ENCODE measurements at places on chromosomes 16 and 17.

GRCh38 chr17:10429421-10430045 lies 7.8 kb upstream of the MYH8 start:
- DNase-seq = no peak

GRCh38 chr16:58506241-58507194 lies 6.6 kb downstream of the NDRG4 start:
- DNase-seq = no peak

DNA sequence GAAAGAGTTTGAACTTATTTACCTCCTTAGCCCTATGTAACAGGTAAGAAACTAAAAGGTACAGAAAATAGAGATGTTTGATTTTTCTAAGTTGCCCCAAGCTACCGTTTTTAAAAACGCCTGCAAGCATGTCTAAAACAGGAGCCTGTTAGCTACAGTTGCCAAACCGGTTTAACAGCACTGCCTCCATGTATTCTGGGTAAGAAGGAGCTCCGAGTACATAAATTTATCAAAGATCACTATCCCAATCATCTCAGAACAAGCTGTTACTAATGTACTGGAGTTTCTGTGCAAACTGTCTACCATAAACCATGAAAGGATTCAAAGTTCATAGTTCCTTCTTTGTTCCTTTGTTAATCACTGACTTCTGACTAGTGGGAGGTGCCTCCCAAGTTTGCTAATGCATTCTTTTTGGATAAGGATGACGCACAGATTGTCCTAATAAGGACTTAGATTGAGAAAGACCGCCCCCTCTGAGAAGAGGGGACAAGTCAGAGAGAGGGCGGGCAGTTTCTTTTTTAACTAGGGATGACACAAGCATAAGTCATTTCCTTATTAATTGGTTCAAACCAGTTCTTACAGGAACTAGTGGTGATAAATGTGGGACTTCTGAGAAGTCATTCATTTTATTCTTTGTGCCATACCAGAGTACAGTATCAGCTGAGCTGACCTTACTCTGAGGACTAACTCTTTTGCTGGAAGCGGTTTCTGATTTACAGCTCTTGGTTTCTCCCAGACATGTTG lies 55.3 kb downstream of the TUBD1 start:
- peak; percentile 95 for DNase-seq

DNA sequence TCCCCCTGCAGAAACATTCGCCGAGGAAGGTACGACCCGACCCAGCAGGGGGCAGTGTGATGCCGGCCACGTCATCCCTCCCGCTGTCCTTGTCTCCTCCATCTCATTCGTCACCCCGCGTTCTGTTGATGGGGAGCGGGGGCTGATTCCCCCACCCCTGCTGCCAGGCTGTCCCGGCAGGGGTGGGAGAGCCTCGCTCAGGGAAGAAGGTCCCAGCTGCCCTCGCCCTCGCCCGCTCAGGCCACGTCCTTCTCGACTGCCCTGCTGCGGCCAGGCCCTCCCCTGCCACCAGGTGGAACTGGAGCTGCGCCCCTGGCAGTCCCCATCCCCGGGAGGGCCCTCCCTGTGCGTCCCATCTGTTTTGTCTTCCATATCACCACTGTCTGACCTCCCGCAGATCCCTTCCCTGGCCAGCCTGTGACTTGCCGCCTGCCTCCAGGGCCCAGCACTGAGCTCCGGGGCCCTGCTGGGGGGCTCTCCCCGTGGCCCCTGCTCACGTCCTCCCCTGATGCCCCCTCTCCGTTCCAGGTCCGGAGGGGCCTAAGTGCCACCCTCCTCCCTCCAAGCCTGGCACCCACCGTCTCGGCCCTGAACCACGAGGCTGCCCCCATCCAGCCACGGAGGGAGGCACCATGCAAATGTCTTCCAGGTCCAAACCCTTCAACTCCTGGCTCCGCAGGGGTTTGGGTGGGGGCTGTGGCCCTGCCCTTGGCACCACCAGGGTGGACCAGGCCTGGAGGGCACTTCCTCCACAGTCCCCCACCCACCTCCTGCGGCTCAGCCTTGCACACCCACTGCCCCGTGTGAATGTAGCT lies 20.6 kb downstream of the ADAM11 start:
- DNase-seq = no peak

DNA sequence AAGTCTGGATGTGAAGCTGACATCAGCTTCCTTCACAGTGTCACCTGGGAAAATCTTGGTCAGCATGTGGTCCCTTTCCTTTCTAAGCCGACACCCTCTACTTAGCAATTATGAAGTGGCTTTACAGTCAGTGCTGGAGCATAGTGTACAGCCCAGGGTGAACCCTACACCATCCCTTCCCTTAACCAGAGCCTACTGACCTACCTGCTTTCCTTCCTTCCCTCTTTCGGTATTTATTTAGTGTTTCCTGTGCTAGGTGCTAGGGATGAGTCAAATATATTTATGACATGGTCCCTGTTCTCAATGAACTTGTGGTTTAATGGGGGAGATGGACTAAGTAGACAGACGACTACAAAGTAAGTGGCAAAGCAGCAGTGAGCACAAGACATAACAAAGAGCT lies 77.5 kb downstream of the CDK5R1 start:
- no peak for DNase-seq

Data from HL-60 (cell line).